Omental fat pad (tissue), 4 donors: ENCODE measurements at places on chromosomes 5 and 9.

DNA sequence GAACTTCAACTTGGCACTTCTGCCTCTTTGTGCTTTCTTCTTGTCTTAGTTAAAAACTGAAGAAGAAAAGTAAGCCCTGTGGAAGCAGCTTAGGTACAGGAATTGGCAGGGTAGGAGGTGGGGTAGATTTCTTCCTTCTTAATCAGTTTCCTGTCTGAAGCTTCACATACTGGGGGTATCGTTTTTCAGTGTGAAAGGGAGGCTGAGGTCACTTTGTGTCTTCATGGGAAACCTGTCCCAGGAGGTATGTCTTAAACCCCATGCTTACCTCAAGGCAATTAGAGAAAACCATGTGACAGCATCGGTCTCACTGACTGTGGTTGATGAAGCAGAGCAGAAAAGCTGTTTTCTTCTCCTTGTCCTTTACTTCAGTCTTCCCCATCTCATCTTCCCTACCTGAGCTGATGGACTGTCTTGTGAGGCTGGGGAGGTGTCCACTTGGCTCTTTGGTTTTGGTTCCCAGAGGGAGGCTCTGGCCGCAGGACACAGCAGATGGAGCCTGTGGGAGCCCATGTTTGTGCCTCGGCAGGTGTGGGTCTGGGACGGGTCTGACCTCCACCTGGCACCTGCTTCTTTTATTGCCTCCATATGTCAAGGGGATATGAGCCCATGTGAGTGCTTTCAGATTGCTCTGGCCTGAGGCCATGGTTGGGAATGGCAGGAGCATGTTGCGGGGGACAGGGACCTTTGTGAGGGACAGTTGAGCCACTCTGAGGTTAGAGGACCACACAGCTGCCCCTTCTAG, 47.0 kb downstream of the SH3GL2 start:
- no peak for DNase-seq

GRCh38 chr9:124771021-124771866, at the start of gene NR6A1:
TSS of gene NR6A1 (minus strand) at chr9:124771311.
- peak; percentile 89 for DNase-seq

DNA sequence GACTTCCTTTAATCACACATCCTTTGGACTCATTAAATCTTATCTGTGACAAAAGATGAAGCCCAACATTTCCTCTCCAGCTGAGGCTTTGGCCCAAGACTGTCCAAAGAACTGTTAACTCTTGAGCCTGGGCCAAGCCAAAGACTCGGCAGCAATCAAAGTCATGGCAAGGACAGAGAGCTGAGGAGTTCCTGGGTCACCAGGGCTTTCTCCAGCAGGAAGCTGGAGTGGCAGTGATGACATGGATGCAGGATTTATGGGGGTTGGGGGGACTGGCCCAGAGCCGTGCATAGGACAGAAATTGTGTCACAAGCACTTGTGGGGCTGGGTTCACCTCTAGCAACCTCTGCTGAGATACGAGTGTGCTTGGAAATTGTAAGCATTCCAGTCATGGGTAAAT, 440.3 kb downstream of the PLK2 start:
- no peak for DNase-seq

DNA sequence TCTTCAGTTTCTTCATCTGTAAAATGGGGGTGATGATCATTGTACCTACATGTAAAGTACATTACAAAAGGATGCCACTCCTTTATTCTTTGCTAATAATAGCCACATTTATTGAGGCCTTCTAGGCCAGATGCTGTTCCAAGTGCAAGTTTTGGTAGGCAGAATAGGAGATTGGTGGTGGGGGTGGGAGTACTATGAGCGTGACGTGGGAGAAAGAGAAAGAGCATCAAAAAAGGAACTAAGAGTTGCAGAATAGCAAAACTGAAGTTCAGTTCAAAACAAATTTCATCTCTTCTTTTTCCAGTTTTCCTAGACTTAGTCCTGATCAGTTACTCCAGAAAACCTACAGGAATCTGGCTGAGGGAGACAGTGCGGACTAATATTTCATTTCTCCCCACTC, 174.1 kb downstream of the SNX18 start:
- no peak for DNase-seq

DNA sequence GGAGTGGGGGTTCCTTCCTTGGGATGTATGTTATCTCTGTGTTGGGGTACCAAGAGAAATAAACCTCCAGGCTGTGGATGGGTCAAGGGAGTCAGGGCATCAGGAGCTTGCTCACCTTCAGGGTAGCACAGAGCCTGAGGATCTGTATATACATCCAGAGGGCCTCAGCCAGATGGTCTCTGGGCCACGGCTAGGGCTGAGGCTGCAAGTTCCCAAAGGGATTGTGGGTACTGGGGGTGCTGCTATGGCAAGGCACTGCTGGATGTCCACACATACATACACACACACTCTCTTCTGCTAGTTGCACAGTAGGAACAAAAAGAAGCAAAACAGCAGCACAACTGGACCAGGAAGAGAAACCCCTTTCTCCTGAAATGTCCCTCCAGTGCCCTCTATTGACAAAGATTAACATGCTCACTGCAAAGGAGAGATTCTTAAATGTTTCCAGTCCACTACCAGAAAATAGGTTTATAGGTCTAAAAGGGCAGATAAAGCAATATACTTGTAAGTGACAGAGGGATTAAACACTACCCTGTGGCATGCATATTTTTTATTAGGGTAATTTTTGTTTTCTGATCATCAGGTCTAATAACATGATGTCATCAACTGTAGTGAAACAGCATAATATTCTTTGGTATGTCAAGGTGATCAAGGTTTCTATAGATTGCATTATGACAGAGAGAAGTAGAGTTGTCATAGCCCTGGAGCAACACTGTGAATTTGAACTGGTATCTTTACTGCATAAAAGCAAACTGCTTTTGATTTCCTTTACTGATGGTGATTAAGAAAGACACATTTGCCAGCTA, 56.3 kb upstream of the KCNN2 start:
- DNase-seq = no peak

DNA sequence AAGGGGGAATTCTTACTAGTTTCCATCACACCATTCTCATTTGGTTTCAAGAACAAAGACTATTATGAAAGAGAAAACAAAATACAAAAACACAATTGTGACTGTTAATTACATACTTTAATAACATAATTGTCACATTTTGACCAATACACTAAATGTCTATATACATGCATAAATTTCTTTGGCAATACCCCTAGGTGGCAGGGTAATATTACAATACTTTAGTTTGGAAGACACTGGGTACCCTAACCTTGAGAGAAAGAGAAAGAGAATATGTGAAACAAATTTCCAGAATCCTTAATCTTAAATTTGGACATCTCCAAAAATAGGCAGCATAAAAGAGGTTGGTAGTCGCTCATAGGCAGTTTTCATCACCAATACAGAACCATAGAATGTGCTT, 619.6 kb upstream of the ADAMTS16 start:
- no peak for DNase-seq

- DNase-seq = no peak
Observed at GRCh38 chr9:33686942-33687341, 108.4 kb upstream of the PRSS3 start.

DNA sequence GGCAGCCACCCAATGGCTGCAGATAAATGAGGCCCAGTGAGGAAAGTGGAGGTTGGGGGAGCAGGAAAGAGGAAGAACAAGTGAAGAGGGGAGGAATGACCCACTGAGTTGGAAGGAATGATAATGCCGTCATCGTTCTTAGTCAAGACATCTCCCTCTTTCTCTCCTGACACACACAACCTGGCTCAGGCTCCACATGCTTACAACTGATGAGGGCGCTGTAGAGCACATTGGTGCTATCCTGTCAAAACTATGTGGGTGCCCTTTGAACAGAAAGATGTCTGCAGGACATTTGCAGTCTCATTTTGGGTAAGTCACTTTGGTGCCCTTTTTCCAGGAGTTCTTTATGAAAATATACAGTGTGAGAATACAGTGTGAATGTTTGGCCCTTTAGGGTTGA, 5.9 kb downstream of the IFNW1 start:
- DNase-seq = no peak

GRCh38 chr9:92138157-92138959, 23.1 kb upstream of the SPTLC1 start:
- DNase-seq = peak; percentile 57

DNA sequence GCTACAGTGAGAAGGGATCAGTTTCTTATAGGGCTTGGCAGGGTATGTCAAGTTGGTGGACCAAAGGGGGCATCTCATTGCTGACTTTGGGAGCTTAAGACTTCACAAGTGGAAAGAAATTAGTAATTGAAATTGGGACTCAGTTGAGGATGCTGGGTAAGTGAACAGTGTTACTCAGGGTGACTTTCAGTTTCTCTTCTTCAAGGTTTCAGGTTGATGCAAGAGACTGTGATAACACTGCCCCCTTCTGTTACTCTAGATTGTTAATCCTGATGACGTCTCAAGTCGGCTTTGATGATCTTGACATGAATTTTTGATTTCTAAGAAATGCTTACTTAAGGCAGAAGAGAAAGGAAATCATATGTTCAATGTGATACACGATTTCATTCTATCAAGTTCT, 21.3 kb downstream of the KCTD16 start:
- DNase-seq = no peak

DNA sequence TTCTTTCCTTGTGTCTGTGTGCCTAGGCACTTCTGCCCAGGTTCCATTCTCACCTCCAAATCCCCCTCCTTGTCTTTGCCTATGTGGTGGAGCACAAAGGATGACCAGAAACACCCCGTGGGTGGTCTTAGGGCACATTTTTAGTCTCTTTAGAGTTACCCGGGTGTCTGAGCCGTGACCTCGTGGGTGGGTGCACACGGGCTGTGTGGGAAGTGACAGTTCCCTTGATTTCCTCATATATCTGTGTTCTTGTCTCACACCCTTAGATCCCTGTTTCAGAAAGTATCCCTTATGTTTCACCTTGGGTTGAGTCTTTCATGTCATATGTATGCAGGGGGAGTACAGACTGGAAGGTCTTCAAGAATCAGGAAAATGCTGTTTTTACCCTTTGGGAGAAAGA, 13.4 kb upstream of the SMIM32 start:
- DNase-seq = no peak

- no peak for DNase-seq
Observed at GRCh38 chr5:170846416-170846815, 15.4 kb upstream of the RANBP17 start.

GRCh38 chr5:77319117-77319804, 108.8 kb downstream of the PDE8B start:
- DNase-seq = no peak

DNA sequence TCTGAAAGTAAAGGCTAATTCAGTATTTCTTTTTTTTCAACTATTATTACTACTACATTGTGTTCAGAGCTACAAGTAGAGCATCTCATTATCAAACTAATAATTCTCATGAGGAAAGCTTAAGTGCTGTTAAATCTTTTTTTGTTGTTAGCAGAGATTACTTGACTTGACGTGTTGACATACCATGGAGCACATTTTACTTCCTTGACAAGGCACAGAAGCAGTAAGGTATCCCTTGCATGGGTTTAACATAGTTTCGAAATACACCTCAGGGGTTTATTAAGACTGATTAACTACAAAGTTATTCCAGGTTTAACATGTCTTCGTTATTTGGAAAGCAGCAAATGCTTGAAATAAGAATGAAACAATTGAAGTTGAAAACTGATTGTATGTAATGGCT, 7.0 kb downstream of the SPDL1 start:
- DNase-seq = no peak

DNA sequence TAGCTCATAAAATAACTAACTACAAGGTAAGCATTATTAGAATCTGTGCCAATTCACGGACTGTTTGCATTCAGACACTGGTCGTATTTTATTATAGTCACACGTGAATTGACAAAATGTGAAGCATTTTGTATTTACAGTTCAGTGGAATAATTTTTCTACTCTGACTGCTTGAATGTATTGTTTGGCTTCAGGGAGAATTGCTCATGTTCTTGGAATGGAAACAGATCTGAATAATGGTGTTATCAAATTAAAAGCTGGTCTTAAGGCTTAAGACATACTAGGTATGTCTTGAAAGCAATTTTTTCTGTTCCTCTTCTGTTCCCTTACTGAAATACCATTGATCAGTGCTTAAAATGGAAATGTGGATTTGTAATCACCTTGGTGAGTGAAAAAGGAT, 543.7 kb upstream of the TLE4 start:
- no peak for DNase-seq

GRCh38 chr5:155728146-155728856, 598.7 kb upstream of the SGCD start:
- no peak for DNase-seq

- DNase-seq = no peak
Observed at GRCh38 chr5:143791848-143792731, 19.9 kb upstream of the HMHB1 start.

- DNase-seq = no peak
Observed at GRCh38 chr5:55959208-55959607, 35.6 kb downstream of the IL6ST start.

DNA sequence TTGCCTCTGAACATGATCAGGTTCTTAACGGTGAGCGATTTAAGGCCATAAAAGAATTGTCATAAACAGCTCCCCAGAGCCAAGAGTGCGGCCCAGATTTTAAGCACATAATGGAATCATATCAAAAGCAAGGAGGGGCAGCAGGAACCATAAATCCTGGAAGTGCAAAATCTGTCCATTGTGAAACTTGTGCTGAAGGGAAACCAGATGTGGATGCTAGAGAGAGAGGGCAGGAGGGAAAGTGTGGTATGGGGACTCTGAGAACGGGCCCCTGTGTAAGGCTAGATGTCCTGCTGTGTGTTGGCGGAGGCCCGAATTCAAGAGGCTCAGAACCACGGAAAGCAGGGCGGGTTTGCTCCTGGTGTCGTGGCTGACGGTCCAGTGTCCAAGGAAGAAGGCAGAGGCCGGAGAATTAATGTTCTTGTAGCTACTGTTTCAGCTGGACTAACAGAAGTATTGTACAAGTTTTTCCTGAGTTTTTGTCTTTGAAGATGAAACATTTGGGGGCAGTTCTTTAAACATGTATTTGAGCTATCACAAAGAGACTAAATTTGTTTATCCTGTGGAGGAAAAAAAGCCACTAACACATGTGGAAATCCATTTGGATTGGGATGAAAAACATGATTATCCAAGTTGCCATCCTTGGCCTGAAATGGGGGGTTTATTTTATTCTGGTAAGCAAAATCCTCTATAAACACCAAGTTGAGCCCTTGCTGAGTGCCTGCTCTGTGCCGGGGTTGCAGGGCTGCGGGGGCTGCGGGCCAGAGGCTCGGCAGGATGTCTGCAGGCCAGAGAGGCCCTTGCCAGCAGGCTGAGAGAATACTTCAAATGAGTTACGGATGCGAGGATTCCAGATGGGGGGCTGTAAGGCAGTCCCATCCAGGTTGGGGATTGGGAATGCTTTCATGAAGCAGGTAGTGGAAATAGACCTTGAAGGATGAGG, 9.2 kb upstream of the CXCL14 start:
- no peak for DNase-seq

- no peak for DNase-seq
Observed at GRCh38 chr5:168118042-168118668, 173.3 kb upstream of the WWC1 start.

GRCh38 chr5:145598184-145598583, 237.0 kb downstream of the PRELID2 start:
- no peak for DNase-seq

DNA sequence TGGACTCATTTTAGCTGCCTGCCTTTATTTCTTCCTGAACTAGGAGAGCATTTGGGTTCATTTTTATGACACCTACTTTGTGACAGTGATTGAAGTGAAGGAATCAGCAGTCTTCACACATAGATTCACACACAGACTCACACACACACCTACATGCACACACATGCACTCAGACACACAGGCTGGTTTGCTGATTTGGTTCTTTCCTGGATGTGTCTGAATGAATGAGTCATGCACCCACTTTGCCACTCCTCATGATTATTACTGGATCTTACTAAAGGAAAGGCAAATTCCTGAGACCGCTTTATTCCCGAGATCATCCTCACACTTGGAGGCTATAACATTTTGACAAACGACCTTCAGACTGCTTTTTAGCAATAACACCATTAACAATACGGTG, 529.5 kb downstream of the AGTPBP1 start:
- no peak for DNase-seq

GRCh38 chr5:139022528-139022927, 147.4 kb upstream of the LRRTM2 start:
- no peak for DNase-seq
